ENCODE measurements at places on chromosomes 4 and X.

GRCh38 chr4:152039023-152039481 is 278.2 kb upstream of the GATB start:
- DNase-seq: no peak

- DNase-seq: no peak
Observed at GRCh38 chr4:87445964-87446363, 23.6 kb downstream of the NUDT9 start.

DNA sequence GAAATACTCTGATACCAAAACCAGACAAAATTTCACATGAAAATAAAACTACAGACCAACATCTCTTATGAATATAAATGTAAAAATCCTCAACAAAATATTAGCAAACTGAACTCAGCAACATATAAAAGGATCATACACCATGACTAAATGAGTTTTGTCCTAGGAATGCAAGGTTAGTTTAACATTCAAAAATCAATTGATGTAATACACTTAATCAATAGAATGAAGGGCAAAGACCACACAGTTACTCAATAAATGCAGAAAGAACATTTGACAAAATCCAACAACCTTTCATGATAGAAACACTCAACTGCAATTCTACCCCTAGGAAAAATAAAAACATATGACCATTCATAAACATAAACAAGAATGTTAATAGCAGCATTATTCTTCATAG is 50.2 kb upstream of the DCTD start:
- DNase-seq: no peak

- DNase-seq: no peak
Observed at GRCh38 chr4:39660757-39661156, 22.1 kb upstream of the SMIM14 start.

- DNase-seq: no peak
Observed at GRCh38 chr4:73620115-73620792, at the start of gene RASSF6. Gene RASSF6 (minus strand): TSS chr4:73620436. CDS start chr4:73611795, 8,641 bp downstream.

- DNase-seq: no peak
Observed at GRCh38 chr4:45186249-45186648, 459.9 kb upstream of the GNPDA2 start.

DNA sequence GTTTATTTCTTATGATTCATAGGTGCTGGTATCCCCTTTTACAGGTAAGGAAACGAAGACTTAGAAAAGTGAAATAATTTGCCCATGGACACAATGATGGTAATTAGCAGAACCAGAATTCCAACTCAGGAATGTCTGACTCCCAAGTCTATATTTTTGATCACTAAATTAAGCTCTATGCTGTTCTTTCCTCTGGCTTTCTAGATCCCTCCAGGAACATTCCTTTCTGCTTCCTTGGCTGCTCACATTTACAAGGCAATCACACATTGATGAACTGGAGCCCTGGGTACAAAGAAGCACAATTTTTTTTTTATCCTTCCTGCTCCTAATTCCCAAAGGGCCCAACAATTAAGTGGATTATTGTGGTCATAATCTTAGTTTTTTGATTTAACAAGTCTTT is 7.0 kb upstream of the CDKN2AIP start:
- no peak for DNase-seq

DNA sequence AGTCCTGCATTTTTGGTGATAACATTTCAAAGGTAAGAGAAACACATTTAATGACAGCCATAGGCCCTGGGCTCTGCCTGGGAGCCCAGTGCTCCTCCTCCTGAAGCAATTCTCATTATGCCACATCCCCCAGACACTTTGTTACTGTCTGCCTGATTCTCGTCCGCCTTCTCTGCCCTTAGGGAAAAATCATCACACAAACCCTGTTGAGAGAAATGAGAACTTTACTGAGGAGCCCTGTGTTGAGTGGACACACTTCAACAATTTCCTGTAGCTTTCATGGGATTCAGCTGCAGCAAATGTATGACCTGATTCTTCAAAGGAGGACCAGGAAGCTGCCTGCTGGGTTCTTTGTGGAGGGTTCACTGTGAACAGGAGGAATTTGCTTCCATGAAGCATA is 566.5 kb upstream of the FRG1 start:
- DNase-seq: no peak

GRCh38 chrX:10048707-10049106 is 81.5 kb downstream of the CLDN34 start:
- DNase-seq: no peak

DNA sequence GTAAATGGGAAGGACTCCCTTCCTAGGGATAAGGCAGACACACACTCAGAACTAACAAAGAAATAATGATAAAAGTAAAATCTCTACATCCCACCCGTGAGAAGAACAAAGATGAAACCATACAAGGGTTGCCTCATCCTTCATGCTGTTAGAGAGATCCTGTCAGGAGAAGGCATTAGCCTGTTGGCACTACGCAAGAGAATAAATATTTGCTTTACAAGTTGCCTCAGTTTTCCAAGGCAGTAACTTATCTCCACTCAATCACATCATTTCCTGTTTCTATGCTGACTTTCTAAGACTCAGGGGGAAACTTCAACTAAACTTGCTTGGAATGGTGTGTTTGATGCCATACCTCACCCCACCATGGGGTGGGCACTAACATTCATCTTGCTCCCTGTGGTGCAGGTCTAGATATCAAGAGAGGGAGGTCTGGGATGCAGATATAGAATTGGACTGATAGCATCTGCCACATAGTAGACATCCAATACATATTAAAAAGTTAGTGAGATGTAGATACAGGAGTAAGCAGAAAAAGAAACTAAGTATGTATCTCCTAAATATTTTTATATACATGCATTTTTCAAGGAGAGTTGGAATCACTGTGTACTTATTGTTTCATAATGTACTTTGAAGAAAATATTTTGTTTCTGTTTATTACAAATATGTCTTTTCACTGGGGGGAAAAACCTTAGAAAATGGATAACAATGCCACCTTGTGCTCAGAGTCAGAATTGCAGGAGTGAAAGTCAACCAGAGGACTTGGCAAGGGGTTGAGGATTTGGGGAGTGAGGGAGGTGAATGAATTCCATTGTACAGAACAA is 57.2 kb upstream of the BEX4 start:
- DNase-seq: peak; percentile 37
